Stimulated activated naive CD4-positive, alpha-beta T cell treated with Interleukin-2 at 50 U/mL for 16 hours (primary cell): ENCODE measurements at places on chromosomes 5 and 9.

- no peak for DNase-seq
Measured at GRCh38 chr9:102461156-102461819, 533.8 kb upstream of the CYLC2 start.

- DNase-seq = no peak
Measured at GRCh38 chr5:108461628-108462367, 79.9 kb upstream of the FBXL17 start.

DNA sequence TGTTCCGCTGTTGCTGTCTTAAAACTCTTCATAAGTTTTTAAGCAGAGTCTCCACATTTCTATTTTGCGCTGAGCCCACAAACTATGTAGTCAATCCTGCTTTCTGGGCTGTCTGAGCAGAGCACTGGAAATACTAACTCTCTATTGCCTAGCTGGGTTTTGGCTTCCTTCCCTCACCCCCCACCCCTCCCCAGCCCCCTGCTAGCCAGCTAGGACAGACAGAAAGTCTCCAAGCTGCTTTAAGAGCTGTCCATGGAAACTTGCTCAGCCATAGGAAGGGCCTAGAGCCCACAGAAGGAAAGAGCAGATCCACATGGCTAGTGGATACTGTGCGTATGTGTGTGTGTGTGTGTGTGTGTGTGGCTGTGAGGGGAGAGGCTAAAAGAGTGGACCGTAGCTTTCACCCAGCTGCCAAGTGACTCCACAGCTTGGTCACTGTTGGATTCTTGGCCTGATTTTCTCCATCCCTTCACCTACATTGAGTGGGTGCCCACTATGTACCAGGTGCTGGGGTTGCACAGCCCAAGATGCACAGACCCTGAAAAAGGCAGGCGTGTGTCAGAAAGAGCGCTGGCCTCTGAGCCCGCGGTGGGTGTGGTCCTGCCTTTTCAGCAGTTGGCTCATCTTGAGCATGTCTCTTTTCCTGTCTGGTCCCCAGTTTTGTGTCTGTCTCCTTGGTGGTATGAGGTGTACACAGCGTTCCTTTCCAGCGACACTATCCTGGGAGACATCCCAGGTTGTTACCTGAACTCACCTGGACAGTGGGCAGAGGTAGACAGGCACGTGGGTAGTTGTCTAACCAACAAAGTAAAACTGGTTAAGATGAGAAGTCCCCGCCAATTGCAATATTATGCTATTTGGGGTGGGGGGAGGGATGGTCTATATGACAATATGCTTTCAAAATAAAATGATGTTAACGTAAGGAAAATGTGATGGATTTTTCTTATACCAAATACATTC lies 5.4 kb upstream of the NKX2-5 start:
- no peak for DNase-seq

- DNase-seq = no peak
Measured at GRCh38 chr5:135386886-135387628, 12.0 kb downstream of the MACROH2A1 start.

- DNase-seq = no peak
Measured at GRCh38 chr9:128124451-128124850, 3.1 kb downstream of the PTGES2 start.

GRCh38 chr5:175867587-175868347 lies 3.6 kb upstream of the CPLX2 start:
- DNase-seq = no peak
